ENCODE measurements at places on chromosomes 13 and 19.

- no peak for DNase-seq
These were observed 287.0 kb downstream of the FGF9 start for GRCh38 chr13:21957833-21958232.

DNA sequence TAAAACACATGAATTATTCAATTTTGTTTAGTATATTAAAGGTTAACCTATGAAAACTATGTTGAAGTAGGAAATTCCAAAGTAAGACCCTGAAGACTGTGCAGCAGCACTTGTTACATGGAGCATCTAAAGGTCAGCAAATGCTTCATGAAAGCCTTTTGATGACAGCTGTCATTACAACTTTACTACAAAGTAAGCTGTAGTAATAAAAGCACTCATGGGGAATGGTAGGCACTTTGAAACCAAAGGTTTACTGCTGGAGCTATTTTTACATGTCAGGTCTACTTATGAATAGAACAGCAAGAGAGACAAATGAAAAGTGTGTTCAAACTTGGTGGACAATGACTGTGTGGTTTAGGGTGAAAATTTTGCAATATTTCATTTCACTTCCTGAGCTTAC lies 672.5 kb upstream of the PCDH20 start:
- DNase-seq: no peak

- DNase-seq: peak; percentile 53
These were observed 375.0 kb downstream of the ENOX1 start for GRCh38 chr13:43411741-43412140.

- DNase-seq: no peak
These were observed 6.8 kb downstream of the ANO8 start for GRCh38 chr19:17327654-17328516.

- no peak for DNase-seq
These were observed 1.3 kb upstream of the KLK8 start for GRCh38 chr19:51002542-51003311.

GRCh38 chr19:49570138-49570856 lies 10.1 kb downstream of the NOSIP start:
- no peak for DNase-seq

GRCh38 chr19:35009424-35010415 lies 9.6 kb downstream of the GRAMD1A start:
- no peak for DNase-seq

GRCh38 chr13:96551546-96551945 lies 442.7 kb downstream of the OXGR1 start:
- no peak for DNase-seq

GRCh38 chr13:77698201-77699058 lies 943 bp downstream of the SLAIN1 start:
- no peak for DNase-seq

DNA sequence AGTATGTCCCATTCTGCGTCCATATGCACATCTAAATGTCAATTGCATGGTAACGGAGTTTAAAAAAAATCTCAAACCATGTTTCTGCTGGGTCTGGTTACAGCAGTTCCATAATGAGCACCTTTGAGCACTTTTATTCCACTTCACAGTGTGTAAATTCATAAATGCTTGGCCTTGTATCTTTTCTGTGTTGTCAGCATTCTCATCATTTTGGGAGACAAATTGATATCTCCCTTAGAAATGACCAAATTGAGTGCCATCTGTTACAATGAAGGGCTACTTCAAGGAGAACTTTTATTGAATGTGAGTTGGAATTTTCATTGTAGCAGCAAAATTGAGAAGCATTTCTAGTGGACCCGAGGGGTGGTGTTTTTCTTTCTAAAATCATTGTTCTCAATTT lies 432.9 kb upstream of the PCDH9 start:
- DNase-seq: no peak
